ENCODE measurements at places on chromosomes 5 and 9.

DNA sequence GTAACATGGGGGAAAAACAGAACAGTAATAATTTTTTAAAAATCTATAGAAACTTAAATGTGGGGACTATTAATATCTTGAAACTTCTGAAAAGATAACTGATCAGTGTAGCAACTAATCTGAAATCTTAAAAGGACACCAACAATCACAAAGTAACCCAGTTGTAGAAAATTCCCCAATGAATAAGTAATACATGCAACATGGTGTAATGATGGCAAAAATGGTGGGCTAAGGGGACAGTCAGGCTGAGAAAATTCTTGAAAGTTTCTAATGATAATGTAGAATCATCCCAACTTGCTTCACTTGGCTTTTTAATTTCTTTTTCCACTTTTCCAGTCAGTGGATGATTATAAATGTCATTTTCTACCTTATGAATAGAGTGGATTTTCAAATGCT, 5.4 kb downstream of the NFIL3 start:
- no peak for DNase-seq

GRCh38 chr9:75992482-75993206, 102.2 kb downstream of the PCSK5 start:
- no peak for DNase-seq

- no peak for DNase-seq
Measured at GRCh38 chr9:136531904-136532798, 13.7 kb downstream of the NOTCH1 start.

DNA sequence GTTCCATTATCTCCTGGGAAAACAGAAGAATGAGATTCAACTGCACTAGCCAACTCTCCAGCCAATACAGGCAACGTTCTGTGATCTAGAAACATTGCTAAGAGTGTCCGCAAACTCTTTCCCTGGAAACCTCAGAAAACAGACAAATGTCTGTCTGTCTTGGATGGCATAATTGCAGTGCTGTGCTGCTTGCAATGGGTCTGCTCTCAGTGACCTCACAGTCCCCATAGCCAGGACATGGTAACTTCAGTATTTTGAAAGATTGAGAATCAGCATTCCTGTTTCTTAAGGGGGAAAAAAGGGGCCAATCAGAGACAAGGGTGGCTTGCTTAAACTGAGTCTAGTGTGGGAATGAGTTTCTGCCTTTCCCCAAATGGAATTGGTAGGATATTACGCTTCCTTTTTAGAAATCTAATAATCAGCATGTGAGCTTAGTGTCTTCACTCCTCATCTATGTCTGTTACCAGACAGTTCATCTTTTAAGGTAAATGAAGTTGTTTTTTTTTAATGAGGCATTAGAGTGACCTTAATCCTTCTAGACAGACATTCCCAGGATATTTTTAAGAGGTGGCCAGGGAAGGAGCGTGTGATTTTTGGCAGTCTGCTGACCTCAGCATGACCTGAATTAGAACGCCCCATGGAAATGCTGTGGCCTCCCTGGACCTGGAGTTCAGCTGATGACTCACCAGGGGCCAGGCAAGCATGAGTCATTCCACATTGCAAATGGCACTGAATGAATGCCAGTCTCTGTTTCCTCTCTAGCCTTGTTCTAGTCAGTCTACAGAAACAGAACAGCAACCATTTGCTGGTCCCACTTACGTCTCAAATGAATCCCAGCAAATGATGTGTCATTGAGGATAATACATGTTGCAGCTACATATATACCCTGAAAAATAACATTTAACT, 210.2 kb upstream of the ACTBL2 start:
- DNase-seq: peak; percentile 95

- DNase-seq: no peak
Measured at GRCh38 chr5:11903121-11903613, 1.1 kb downstream of the CTNND2 start.

DNA sequence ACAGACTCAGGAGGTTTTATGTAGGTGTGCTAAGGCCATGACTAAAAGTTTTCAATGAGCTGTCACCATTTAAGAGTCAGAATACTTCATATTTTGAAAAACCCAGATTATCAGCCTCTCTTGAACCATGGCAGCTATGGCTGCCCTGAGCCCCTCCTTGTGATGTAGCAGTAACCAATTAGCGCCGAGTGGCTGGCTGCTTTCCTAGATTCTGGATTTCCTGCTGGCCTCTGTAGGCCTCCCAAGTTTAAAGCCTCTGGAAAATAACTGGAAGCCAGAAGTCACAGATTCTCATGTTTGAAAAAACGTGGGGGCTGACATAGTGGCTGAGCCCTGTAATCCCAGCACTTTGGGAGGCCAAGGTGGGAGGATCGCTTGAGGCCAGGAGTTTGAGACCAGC, 25.5 kb downstream of the DAB2IP start:
- DNase-seq: no peak

DNA sequence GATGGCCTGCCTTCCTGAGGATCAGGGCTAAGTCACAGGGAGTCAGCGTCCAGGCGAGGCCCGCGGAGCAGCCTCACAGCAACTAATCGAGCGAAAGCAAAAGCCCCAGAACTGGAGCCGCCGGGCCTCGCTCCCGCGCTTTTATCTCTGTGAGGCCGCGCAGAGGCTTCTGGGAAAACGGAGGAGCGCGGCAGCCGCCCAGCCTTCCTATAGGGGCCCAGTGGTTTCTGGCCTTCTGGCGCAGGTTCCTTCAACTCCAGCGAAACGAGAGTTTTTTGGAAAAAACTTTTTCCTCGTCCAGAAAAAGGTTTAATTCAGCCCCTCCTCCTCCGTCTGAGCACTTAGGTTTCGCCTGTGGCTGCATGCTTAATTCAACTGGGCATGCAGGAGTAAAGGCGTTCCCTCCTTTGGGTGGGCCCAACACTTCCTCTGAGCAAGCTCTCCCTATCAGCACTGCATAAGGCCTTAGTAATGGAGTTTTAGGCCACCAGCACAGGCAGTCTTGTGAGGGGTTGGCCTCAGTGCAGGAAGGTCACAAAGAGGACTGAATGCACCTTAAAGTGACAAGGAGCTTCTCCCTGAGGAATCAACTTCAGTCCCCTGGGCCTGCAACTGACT, at the start of gene MEIKIN:
Gene MEIKIN (minus strand): TSS at position 113 of the 618 bp plus-strand sequence. CDS start 158 bp downstream, outside the sequence.
- DNase-seq: no peak

DNA sequence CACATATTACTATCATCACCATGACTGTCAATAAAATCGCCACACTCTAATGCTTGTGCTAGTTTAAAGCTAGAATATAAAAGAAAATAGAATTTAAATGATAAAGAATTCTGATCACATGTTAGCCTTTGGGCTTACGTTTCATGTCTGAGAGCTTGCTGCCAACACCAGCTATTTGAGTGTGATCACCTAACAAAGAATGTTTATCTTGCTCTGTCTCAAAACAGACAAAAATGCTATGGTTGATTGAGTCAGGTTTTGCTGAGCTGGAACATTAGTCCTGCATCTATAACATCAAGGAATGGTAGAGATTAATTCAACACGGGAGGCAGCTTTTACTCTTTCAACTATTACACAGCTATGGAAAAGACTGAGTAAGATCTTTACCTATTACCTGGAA, 50.7 kb downstream of the MSX2 start:
- peak; percentile 85 for DNase-seq

DNA sequence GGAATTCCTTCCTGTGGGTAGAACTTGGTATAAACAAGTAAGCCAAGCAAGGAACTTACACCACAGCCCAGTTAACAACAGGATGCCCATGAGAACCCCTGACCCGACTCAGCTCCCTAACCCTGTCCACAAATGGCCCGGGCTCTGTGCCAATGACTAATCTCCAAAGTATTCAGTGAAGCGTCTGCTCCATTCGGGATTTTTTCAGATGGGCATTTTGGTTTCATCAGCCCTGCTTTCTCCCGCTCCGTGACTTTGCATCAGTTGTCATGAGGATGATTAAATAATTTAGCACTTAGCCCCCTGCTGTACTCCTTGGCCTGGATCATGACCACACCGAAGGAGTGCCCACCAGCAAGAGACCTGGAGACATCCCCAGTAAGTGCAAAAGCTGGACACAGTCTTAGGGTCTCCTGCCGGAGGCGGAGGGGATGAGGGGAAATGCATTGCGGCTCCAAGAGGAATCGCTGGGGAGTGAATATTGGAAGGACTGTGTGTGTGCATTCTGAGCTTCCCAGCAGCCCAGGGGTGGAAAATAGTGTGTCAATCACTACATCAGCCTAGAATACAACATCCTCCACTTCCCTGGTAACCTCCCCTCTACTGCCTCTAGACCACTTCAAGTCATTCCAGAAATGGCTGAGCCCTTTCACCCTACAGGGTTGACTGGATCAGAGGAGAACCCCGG, 41.4 kb upstream of the DNAH5 start:
- DNase-seq: peak; percentile 93

DNA sequence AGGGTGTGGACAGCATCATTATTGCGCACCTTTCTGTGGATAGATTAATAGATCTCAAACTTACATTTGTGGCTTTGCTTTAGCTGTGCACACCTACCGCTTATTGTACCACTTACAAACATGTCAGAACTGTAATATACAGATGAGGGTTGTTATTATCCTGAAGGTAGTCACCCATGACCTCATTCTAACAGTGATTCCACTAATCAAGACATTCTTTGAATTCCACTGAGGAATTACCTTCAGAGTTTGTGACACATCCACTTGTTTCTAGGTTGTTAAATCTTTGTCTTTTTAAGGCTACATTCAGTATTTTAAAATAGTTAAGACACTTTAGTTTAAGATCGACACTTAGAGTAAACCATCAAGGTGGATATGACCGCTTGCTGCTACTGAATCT, 7.8 kb downstream of the KCNV2 start:
- DNase-seq: no peak

DNA sequence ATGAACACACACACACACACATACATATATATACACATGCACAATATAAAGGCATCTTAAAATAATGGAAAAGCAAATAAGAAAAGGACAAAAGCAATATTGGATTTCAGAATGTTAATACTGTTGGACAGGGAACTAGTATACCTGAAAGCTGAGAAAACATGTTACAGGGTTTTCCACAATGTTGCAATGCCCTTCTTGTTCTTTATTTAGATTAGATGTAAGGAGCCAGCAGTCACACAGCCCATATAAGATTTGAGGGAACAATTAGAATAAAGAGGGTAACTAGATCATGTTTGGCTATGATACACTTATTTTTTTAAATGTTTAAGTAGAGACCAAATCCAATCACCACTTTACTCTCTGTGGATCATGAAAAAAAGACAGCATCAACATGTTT, 61.7 kb downstream of the SH3TC2 start:
- no peak for DNase-seq

DNA sequence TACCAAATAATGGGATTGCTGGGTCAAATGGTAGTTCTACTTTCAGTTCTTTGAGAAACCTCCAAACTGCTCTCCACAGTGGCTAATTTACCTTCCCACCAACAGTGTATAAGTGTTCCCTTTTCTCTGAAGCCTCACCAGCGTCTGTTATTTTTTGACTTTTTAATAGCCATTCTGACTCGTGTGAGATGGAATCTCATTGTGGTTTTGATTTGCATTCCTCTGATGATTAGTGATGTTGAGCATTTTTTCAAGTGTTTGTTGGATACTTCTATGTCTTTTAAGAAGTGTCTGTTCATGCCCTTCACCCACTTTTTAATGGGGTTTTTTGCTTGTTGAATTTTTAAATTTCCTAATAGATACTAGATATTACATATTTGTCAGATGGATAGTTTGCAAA, 28.4 kb upstream of the SUSD1 start:
- DNase-seq: peak; percentile 56

GRCh38 chr9:127828262-127829031, 25.8 kb downstream of the FPGS start:
- DNase-seq: peak; percentile 32

DNA sequence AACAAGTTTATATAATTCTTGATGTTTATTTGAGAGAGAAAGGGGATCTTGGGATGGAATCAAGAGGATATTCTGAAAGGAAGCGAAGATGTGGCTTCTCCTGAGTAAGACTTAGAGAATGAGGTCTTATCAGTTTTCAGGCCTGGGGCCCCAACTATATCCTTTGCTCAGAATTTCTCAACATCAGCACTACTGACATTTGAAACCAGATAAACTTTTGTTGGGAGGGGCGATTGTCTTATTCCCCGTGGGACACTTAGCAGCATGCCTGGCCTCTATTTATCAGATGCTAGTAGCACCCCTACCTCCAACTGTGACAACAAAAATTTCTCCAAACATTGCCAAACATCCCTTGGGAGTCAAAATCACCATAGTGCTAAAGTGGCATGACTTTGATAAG, 567.7 kb downstream of the MAT2B start:
- no peak for DNase-seq

- DNase-seq: peak; percentile 30
Measured at GRCh38 chr5:108749128-108749861, 1.6 kb downstream of the FER start.

GRCh38 chr9:127904561-127905003, 5.2 kb upstream of the ST6GALNAC6 start:
- no peak for DNase-seq

GRCh38 chr9:129080298-129080600, 662 bp upstream of the DOLPP1 start:
- peak; percentile 7 for DNase-seq

DNA sequence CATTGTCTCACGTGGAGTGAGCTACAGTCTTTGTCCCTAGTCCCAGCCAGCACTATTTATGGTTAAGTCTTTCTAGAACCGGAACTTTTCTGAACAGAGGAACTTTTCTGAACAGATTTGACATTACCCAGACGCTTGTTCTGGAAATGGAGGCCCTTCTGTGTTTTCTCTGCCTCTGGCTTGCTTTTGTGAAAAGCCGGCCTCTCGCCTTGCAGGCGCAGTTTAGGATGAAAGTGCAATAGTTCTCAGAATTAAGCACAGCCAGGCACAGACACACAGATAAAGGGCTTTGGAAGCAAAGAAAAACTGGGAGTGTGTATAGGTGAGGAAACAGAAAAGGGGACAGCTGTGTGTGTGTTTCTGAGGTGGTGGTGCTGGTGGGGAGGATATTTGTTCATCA, 5.9 kb downstream of the GDNF start:
- no peak for DNase-seq

GRCh38 chr9:27541740-27542139, 12.1 kb upstream of the MOB3B start:
- no peak for DNase-seq

- no peak for DNase-seq
Measured at GRCh38 chr9:126122901-126123616, 203.6 kb upstream of the MVB12B start.

DNA sequence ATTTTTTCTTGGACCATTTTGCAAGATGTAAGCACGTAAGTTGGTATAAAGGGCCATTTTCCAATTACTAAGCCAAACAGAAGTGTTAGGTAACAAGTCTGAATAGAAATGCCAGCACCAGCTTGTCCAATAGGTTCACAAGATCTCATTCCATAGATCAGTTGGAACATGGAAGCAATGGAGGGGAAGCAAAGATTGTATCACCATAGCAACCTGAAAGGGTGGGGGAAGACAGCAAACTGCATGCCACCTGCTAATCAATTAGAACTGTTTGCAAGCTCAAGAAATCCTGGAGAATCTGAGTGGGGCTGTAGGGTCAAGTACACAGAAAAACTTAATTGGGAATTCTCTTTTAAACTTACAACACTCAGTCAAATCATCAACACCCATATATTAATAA, 264.9 kb upstream of the EFNA5 start:
- no peak for DNase-seq

All from Caki2 (cell line).